ENCODE measurements at places on chromosomes 5 and 9. TPM values are rescaled to one million over a fixed set of nuclear protein-coding genes. Genes with fewer than 3 reads are reported as not detected.

The PAIP2 gene
- total RNA-seq: 98.2 TPM

The CSF1R gene
- total RNA-seq: 0.27 TPM

The OR13C3 gene
- total RNA-seq: not detected

The PCDHA1 gene
- 0.07 TPM for total RNA-seq

The TMC1 gene
- total RNA-seq: not detected

The PCDHGA1 gene
- 0.09 TPM for total RNA-seq

The SELENOP gene
- not detected for total RNA-seq

The WDR31 gene
- total RNA-seq: 2.1 TPM

The SAXO1 gene
- not detected for total RNA-seq

The FOXD4 gene
- total RNA-seq: not detected

The ADAMTS6 gene
- 1.4 TPM for total RNA-seq

The SLC34A3 gene
- total RNA-seq: not detected

The RECK gene
- 5.3 TPM for total RNA-seq

GRCh38 chr5:56479126-56479525 is 246.0 kb upstream of the ANKRD55 start:
- no peak for DNase-seq

- no peak for DNase-seq
These were observed 35.5 kb upstream of the ELL2 start for GRCh38 chr5:95996904-95997723.

- DNase-seq: no peak
These were observed 133.4 kb downstream of the ADAMTS19 start for GRCh38 chr5:129593525-129593924.

- no peak for DNase-seq
These were observed 4.8 kb downstream of the NINJ1 start for GRCh38 chr9:93129286-93129685.

DNA sequence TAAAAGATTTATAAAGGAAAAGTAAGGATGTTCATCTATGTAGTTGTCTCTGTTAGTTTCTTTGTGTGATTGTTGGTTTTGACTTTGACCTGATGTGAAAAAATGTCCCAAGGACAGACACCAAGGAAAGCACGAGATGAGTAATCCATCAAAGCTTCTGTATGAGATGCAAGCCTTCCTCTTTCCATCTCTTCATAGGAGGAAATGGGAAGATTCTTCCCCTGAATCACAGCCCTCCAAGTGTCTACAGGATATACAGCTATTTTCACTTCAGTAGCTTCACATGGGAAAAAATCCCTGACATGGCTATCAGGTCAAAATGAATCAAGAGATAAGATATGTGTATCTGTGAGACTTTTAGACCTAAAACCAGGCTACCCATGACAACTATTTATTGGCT is 29.0 kb upstream of the CEMIP2 start:
- DNase-seq: no peak

DNA sequence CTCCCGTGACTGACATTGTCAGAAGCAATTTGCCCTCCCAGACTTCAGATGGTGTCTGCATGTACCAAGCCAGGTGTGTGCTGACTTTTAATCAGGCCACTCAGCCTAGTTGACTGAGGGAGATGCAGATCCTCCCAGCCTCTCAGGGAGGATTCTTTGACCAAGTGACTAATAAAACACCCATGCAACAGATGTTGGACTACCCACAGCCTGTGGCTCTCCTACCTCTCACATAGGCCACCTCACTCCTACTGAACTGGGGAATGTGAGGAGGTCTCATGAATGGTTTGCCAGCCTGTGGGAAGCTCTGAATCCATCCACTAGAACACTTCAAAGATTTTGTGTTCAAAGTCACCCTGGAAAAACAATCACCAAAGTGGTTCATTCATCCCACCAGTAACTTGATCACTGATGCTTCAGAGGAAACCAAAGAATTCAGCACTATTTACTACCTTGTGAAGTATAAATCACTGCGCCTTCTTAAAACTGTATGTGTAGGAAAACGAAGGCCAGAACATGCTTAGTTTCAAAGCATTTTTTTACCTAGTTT is 80.1 kb downstream of the ESM1 start:
- no peak for DNase-seq

GRCh38 chr5:91091471-91092234 is 291.5 kb downstream of the ARRDC3 start:
- no peak for DNase-seq

GRCh38 chr5:88727705-88728313 is 155.2 kb downstream of the MEF2C start:
- no peak for DNase-seq

DNA sequence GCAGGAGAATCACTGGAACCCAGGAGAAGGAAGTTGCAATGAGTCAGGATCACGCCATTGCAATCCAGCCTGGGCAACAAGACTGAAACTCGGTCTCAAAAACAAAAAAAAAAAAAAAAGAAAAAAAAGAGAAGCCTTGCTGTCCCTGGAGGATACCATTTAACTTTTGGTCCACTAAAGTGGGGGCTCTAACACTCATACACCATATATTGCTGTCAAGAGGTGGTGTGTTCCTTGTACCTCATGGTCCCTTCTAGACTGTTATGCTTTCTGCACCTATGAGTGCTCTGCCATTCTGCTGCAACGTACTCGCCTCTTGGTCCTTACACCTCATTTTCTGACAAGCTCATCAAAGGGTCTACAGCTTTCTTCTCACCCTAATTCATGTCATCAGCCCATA is 52.2 kb upstream of the ISOC1 start:
- DNase-seq: no peak

- no peak for DNase-seq
These were observed 13.6 kb upstream of the GABRP start for GRCh38 chr5:170769898-170770416.

GRCh38 chr5:64462391-64462790 is 43.4 kb upstream of the RGS7BP start:
- DNase-seq: no peak

- DNase-seq: no peak
These were observed 25.7 kb downstream of the FAM170A start for GRCh38 chr5:119655061-119655460.

DNA sequence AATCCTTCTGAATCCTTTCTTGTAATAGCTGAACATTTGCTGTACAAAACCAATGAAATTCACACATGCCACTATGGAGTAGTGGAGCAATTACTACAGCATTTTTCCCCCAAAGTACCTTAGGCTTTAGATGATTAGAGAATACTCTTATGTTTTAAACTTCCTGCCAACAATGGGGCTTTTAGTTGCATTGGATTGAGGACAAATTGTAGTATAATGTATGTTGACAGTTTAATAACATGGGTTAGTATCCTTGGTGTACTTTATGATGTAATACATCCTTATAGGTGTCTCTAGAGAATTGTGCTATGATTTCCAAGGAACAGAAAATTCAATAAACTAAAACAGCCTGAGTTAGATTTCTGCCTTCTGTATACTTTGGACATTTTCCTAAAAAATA is 422.7 kb upstream of the GRAMD2B start:
- DNase-seq: no peak

DNA sequence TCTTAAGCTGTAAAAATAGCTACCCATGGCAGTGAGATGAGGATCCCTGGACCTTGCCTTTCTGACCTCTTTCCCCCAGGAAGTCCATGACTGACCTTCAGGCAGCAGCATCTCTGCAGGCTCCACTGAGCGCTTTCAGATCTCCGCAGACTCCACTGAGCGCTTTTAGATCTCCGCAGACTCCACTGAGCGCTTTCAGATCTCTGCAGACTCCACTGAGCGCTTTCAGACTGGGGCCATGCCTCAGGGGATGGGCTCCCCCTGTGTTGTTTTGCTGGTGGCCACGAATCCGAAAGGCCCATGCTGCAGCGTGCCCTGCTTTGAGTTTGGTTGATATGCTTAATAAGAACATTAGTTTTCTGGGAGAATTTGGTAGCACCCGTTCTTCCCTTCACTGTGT is 254.2 kb downstream of the FANCC start:
- DNase-seq: no peak

GRCh38 chr5:177968661-177969211 is 27.3 kb downstream of the PROP1 start:
- DNase-seq: no peak

DNA sequence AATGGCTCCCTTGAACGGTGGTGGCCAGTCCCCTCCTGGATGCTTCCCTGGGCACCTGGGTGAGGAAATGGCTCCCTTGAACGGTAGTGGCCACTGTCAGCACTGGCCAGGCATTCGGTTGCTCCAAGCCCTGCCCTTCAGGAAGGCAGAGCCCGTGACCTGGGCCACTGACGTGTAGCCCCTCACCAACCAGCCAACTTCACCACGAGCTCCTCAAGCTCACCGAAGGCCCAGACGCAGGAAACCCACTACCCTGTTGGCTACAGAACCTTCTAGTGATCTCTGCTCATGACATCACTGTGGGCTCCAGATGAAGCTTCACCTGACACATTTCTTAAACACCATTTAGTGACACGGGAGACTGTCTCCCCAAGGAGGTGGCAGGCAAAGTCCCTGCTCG is 9.2 kb downstream of the SLC6A3 start:
- DNase-seq: no peak

GRCh38 chr9:65449423-65449822 is 164.4 kb upstream of the FOXD4L5 start:
- DNase-seq: no peak

- DNase-seq: no peak
These were observed 12.1 kb downstream of the FAM78A start for GRCh38 chr9:131264231-131264630.

- no peak for DNase-seq
These were observed 202.1 kb downstream of the PCSK5 start for GRCh38 chr9:76092572-76092971.

- DNase-seq: no peak
These were observed 10.5 kb downstream of the LRRC26 start for GRCh38 chr9:137159105-137160053.

DNA sequence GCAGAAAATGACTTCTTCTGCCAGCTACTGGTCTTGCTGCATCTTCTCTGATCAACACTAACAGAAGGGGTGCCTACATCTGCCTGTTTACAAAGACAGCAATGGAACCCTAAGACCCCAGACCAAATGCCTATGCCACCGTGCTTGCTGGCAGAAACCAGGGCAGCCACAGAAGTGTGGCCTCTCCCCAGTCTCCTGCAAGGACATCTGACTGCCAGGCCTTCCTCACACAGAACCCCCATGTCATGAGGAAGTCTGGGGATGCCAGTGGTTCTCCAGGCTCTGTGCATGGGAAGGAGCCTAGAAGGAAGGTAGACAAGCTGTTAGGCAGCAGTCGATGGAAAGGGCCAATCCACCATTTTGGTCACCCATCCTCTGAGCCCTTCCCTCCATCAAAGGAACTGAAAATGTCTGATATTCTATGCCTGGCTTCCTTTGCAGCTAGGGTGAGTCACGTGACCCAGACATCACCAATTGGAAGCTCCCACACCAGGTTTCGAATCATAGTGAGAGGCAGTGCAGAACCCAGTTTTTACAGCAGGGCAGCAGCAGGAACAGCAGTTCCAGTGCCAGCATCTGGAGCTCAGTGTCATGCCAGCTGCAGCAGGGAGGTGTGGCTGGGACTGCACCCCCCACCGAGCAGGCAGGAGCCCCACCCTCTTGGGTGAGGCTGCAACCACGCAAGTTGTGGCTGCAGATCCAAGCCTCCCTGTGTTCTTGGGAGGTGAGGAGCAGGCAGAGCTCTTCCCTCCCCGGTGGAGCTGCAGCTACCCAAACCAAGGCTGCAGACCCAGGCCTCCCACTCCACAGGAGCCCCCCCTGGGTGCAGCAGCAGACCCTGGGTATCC is 123.4 kb downstream of the OLFM1 start:
- no peak for DNase-seq

DNA sequence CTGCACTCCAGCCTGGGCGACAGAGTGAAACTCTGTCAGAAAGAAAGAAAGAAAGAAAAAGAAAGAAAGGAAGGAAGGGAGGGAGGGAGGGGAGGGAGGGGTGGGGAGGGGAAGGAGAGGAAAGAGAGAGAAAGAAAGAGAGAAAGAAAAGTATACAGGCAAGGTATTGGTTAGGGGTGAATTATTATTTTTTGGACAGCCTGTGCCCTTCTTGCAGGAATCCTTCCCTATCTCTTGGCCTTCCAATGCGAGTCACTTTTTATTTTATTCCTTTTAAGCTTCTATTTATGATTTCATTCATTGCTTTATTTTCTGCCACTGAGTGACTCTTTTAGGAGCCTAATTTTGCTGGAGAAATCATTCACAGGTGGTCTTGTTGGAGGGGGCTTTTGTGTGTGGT is 98.7 kb downstream of the PDE8B start:
- no peak for DNase-seq

DNA sequence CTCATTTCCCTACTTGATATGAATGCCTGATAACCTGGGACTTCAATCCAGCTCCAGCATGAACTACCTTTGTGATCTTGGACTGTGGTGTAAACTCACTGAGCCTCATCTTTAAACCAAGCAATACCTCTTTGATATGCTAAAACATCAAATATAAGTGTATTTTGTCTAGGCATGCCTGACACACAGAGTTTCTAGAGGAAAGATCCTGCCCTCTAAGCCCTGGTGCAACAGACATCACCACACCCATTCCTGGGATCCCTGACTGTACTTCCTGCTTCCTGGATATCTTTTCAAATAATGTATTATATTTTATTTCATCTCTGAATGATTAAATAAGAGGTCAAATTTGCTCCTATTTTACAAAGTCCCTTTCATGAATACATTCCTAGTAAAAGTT is 55.8 kb downstream of the ANXA2R start:
- DNase-seq: no peak

DNA sequence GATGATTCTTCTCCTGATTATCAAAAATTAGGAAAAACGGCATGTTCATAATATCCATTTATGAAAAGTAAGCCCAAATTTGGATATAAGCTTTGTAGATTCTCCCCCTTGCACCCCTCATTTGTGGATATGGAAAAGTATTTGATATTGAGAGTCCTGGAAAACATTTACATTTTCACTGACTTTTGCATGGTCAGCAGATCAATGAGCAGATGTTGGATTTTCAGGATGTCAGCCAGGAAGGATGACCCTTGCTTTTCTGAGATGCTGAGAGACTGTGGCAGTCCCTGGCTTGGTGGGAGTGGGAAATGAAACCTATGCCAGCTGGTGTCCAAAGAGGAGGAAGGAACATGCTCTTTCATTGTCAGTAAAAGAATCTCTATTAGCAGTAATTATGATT is 410.8 kb downstream of the DMAC1 start:
- no peak for DNase-seq

DNA sequence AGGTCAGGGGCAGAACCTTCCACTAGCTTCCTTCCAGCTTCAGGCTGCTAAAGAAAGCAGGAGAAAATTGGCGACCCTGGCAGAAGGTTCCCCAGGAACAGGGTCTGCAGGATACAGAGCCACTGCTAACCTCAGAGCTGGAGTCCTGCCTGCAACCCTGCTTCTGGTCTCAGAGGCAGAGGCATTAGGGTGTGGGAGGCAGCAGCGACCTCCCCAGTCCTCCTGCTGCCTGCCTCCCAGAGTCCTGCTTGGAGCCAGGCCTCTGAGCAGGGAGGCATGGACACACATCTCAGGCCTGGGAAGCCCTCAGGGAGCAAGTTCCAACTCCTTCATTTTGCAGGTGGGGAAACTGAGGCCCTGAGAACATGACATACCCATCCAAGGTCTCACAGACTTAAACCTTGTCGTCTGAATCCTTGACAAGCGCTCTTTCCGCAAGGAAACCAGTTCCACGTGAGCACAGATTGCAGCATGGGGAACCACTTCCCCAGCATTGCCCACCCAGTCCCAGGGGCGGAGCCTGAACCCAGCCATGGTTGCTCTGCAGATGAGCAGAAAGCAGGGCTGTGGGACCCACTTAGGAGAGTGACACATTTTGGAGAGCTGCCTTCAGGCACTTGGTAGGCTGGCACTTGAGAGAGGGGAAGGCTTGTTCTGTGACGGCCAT is 28.2 kb upstream of the HAND1 start:
- DNase-seq: no peak

GRCh38 chr9:104200456-104200994 is 106.4 kb downstream of the SMC2 start:
- no peak for DNase-seq

Measured in activated T-helper 2 cell treated with anti-CD3 and anti-CD28 coated beads, Interferon-gamma antibody, Interleukin-2, Interleukin-4, amounts not matched to agents 10 μg/mL and 5 μg/mL and 100 μg/mL, durations not matched to agents 14 hours and 24 hours and 36 hours (primary cell).